ENCODE measurements at places on chromosomes 1 and 21.
A peak's percentile ranks its signal among the peaks of the same experiment; 100 is the strongest.

DNA sequence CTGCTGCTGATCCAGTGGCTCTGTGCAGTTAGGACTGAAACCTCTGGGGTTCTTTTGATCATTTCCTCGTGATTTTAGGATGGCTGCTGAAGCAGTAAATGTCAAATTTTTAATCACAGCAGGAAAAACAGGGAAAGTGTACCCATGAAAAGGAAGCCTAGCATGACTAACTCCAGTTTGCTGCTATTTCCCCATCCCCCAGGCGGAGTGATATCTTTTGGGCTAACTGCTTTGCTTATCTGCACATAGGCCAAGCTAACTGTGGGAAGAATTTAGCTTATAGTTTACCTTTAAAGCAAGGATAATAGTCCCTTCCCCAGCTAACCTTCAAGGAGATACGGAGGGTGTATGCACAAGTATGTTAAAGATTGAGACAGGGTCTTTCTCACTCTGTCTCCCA, 149.8 kb upstream of the TNR start:
- DNase-seq = no peak

DNA sequence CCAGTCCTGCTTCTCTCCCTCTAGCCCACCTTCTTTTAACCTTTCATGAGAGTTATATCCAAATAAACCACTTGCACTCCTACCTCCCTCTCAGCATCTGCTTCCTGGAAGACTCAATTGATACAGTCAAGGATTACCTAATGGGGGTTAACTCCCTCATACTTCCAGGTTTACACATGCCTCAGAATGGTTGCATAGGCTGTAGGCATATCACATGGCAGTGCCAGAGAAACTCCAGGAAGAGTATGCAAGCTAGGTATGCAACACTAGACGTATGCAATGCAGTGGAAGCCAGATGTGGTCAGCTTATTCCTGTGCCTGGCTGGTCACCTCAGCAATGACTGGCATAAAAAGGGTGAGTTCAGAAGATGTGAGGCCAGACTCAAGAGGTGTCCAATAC, 32.7 kb upstream of the VANGL1 start:
- DNase-seq = no peak

- no peak for DNase-seq
Observed at GRCh38 chr1:48236716-48237470, 14.4 kb downstream of the SLC5A9 start.

GRCh38 chr1:244102468-244102867, 51.4 kb downstream of the ZBTB18 start:
- no peak for DNase-seq

DNA sequence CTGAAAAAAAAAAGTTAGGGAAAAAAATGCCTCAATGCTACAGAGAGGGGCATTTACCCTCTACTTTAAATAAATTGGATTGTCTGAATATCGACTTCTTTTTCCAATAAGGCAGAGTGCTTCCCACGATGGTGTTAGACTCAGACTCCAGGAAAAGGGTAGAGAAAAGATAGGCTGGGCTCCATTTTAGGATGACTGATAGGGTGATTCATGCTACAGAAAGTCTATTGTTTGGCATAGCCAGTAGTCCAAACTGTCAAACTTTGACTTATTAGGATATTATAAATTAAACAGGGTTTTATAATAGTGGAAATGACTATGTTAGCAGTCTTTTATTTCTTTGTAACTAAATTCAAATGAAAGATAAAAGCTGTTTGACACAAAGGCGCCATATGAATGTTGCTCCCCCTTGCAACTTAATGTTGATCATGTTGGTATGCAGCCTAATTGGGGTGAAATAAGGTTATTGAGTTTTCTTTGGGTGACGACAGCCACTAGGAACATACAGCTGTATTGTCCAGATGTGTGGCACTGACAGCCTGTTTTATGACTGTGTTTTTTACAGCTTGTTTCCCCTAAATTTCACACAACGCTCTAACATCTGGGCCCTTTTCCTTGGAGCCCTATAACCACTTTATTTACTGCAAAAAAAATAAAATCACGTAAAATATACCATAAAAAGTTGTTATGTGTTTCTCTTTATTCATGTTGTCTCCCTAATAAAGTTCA, 69.3 kb downstream of the SPAG17 start:
- DNase-seq = no peak

DNA sequence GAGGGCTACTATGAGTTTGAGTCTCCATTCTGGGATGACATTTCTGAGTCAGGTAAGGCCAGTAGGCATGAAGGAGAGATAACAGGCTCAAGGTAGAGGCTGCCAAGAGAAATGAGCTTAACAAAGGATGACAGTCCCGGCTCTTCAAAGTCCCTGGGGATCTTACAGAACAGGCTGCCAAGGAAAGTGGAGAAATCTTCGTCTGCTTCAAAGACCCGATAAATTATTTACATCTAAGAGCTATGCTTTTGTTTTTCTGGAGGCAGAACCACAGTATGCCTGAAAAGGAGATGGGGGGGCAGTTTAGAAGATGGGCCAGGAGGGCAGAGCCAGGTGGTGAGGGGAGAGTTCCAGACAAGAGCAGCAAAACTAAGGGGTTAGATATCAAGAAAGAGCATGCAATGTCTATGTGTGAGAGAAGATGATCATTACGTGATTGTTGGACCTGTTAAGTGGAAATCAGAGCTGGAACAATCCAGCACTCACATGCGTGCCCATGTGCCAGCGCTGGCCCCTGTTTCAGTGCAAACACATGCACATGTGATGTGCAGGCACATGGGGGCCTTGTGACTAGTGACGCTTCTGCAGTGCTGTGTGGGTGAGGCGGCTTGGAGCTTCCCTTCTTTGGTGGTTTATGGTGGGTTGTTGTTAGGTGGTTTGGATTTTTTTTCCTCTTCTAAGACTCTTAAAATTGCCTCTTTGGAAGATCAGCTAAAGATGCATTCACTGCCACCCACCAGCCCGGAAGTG, 25.7 kb downstream of the CAMK1G start:
- DNase-seq = no peak

GRCh38 chr1:45508295-45509151, 8.4 kb downstream of the MMACHC start:
- no peak for DNase-seq

- DNase-seq = no peak
Observed at GRCh38 chr1:9435854-9436640, 103.2 kb upstream of the SLC25A33 start.

GRCh38 chr1:61770131-61770530, 27.9 kb downstream of the PATJ start:
- DNase-seq = no peak

DNA sequence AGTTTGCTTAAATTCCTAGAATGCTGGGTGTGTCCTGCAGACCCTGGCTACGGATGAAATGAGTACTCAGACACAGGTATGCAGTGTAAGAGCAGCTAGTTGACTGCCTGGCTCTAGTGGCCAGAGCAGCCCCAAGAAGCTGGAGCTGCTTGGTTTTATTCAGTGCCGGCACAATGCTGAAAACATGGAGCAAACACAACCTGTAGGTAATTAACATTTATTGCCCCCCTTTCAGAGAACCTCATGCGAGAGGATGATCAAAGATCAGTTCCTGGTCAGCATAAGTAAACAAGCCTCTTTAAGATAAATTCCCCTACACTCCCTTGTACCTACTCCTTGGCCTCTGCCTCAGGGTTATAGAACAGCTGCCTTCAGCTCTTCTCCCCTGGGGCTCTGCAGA, 43.2 kb downstream of the MRPS6 start:
- no peak for DNase-seq

- DNase-seq = no peak
Observed at GRCh38 chr1:244160455-244161235, 109.6 kb downstream of the ZBTB18 start.

- DNase-seq = no peak
Observed at GRCh38 chr1:225768662-225769426, 8.8 kb upstream of the SRP9 start.

GRCh38 chr1:85148524-85149250, 52.1 kb downstream of the SYDE2 start:
- no peak for DNase-seq

DNA sequence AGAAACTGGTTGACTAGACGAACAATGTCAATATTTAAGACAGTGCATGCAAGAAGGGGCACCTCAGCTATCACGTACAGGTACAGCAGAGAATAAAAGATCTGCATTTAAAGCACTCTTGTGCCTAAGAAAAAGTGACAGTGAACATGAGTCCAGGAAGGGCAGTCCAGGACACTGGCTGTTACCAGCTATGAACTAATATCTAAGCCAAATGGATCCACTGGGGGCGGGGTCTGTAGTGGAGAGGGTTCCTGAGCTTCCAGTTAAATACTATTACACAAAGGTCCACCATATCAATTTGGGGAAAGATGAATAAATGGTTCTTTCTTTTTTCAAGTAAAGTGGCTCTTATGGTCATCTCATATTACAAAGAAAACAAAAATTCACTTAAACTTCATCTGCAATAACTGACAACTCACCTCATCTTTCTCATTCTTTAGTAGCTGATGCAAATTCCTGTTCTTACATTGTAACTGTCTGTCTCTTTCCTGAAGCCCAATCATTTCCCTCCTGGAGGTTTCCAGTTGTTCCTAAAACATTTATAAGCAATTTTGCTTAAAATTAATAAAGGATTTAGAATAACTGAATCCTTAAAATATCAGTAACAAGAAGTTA, 24.5 kb downstream of the SSX2IP start:
- no peak for DNase-seq

DNA sequence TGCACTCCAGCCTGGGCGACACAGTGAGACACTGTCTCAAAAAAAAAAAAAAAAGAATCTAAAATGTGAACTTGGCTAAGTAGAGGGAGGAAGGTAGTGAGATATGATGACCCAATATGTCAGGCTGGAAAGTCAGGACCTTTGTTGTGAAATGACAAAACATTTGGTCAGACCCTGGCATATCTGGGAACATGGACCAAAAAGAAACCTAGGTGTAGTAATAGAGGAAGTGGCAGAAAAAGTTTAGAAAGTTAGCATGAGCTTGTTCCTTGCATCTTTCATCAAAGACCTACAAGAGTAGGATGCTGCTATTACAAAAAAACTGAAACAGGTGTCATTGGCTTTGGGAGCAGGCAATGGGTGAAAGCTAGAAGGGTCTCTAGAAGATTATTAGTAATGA, 7.3 kb upstream of the S100A3 start:
- no peak for DNase-seq

DNA sequence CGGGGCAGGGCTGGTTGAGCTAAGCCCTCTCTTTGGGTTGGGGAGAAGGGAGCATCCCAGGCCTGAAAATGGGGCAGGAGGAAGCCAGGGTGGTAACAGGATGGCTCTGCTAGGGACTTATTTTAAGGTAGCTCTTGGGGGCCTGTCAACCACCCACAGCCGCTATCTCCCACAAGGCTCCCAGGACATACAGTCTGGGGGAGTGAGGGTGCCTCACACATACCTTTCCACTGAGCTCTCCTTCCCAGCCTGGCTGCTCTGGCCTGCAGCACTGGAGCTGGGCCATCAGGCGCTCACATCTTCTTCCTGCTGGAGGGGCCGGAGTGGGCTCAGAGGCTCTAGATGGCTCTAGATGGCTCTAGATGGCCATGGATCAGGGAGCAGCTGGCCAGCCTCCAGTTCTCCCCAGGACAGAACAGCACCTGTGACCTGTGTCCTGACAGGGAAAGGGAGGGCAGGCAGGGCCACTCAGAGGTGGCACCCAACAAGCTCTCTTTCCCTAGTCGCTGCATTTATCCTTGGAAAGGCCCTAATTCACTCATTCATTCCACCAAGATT, 11.0 kb upstream of the NPPB start:
- no peak for DNase-seq

- no peak for DNase-seq
Observed at GRCh38 chr21:20968391-20968790, 29.8 kb upstream of the NCAM2 start.

GRCh38 chr1:27144920-27145661, 9.8 kb downstream of the SLC9A1 start:
- DNase-seq = no peak

DNA sequence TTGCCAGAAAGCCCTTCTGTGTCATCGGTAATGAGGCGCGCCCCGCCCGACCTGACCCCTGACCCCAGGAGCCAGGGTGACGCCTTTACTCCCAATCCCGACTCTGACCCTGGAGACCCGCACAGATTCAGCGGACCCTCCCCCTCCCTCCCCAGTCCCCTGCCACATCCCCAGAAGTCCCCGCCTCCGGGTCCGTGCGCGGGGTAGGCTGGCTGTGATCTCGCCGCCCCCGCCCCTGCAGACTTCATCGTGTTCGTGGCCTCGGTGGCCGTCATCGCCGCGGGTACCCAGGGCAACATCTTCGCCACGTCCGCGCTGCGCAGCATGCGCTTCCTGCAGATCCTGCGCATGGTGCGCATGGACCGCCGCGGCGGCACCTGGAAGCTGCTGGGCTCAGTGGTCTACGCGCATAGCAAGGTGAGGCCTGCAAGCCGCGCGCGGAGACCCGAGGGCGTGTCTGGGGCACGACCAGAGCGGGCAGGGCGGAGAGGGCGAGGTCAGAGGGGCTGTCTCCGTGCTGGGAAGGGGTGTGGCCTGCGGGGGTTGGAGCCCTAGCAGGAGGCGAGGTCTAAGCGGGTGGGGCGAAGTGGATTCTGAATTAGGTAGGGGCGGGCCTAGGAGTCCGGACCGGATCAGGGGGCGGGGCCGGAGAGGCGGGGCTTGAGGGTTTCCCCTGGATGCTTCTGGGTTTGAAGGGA, 34.8 kb downstream of the KCNQ4 start:
- peak; percentile 86 for DNase-seq

- no peak for DNase-seq
Observed at GRCh38 chr1:226443439-226443838, 35.5 kb upstream of the PARP1 start.

GRCh38 chr1:10771789-10772188, 24.7 kb downstream of the CASZ1 start:
- no peak for DNase-seq

DNA sequence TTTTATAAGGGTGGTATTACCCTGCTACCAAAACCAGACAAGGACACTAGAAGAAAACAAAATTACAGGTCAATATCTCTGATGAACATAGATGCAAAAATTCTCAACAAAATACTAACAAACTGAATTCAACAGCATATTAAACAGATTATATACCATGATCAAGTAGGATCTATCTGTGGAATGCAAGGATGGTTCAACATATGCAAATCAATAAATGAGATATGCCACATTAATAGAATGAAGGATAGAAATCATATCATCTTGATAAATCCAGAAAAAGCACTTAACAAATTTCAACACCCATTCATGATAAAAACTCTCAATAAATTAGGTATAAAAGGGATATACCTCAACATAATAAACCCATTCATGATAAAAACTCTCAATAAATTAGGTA, 24.3 kb upstream of the MYBPHL start:
- DNase-seq = no peak

- DNase-seq = no peak
Observed at GRCh38 chr1:179937668-179938254, 16.8 kb upstream of the CEP350 start.

Measured in activated T-cell treated with anti-CD3 and anti-CD28 coated beads, Interleukin-2, amount 50 U/mL, for 1 hour (primary cell).